ENCODE measurements at places on chromosomes 6 and 20. TPM values are rescaled to one million over a fixed set of nuclear protein-coding genes. Genes with fewer than 3 reads are reported as not detected.

Gene CGAS
- total RNA-seq: 15.4 TPM

Gene MROH8
- 0.57 TPM for total RNA-seq

Gene NKAIN2
- not detected for total RNA-seq

Gene ENPP4
- 0.35 TPM for total RNA-seq

Gene KHDC3L
- not detected for total RNA-seq

Gene KIF16B
- total RNA-seq: 22.1 TPM

Gene DDAH2
- total RNA-seq: 27.0 TPM

Gene PLCB4
- total RNA-seq: 3.9 TPM
